ENCODE measurements at places on chromosomes 6 and 20.
A peak's percentile ranks its signal among the peaks of the same experiment; 100 is the strongest.

DNA sequence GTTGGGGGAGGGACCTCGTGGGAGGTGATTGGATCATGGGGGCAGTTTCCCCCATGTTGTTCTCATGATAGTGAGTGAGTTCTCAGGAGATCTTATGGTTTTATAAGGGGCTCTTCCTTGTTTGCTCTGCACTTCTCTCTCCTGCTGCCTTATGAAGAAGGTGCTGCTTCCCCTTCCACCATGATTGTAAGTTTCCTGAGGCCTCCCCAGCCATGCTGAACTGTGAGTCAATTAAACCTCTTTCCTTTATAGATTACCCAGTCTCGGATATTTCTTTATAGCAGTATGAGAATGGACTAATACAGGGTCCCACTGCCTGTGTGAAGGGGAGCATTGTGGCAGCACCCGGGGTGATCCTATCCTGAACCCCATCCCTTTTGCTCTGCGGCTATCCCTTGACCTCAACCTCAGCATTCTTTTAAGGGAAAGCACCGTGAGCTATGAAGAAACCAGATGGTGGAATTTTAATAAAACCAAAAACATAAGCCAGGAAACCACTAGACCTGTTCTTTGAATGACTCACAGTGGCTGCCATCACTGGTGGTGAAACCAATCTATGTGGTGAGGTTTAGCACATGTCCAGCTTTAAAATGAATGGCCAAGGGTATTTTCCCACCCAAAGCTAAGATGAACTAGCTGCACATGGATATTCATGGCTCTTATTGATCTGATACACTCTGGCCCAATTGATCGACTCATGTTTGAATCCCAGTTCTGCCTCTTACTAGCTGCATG is 62.2 kb downstream of the ZDHHC14 start:
- ATAC-seq = peak; percentile 88

DNA sequence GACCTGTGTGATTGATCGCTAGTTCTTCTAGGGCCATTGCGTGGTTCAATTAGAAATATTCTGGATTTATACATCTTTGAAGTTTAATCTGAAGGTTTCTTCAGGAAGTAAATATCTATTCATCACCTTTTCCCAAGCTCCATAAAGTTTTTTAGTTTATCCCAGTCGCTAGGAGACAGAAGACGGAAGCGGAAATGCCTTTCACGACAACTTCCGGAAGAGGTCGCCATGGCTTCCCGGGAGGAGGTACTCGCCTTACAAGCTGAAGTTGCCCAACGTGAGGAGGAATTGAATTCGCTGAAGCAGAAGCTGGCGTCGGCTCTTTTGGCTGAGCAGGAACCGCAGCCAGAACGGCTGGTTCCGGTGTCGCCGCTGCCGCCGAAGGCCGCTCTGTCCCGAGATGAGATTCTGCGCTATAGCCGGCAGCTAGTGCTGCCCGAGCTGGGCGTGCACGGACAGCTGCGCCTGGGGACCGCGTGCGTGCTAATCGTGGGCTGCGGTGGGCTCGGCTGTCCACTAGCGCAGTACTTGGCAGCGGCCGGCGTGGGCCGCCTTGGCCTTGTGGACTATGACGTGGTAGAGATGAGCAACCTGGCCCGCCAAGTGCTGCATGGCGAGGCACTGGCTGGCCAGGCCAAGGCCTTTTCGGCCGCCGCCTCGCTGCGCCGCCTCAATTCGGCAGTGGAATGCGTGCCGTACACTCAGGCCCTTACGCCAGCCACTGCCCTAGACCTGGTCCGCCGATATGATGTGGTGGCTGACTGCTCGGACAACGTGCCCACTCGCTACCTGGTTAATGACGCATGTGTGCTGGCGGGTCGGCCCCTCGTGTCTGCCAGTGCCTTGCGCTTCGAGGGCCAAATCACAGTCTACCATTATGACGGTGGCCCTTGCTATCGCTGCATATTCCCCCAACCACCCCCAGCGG is at the start of gene MOCS3:
Gene MOCS3, plus strand, starts transcription at position 204 of the 928 bp plus-strand sequence. Its CDS starts 25 bp downstream, at position 229.
- ATAC-seq = peak; percentile 88

- no peak for ATAC-seq
These were observed 79.0 kb downstream of the TULP4 start for GRCh38 chr6:158391276-158391675.

DNA sequence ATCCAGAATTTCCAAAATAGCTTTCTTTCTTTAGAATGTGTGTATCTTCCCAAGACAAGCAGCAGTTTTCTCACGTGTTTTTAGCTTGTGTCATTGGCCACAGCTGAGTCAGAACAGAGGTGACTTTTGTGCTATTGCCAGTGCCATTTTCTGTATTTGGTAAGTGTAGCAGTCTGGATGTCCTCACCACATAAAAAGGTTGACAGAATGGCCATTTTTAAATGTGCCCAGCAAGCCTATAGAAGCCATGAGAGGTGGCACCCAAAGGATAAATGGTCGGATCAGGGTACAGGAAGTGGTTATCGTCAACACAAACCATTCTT is 269.5 kb upstream of the HSF2 start:
- no peak for ATAC-seq

GRCh38 chr20:9663423-9663822 is 149.0 kb downstream of the LAMP5 start:
- ATAC-seq = no peak
